Activated T-cell treated with anti-CD3 and anti-CD28 coated beads, Interleukin-2, amount 50 U/mL, for 72 hours (primary cell): ENCODE measurements at places on chromosomes 7 and 10. TPM values are rescaled to one million over a fixed set of nuclear protein-coding genes. Genes with fewer than 3 reads are reported as not detected.
A peak's percentile ranks its signal among the peaks of the same experiment; 100 is the strongest.

DNA sequence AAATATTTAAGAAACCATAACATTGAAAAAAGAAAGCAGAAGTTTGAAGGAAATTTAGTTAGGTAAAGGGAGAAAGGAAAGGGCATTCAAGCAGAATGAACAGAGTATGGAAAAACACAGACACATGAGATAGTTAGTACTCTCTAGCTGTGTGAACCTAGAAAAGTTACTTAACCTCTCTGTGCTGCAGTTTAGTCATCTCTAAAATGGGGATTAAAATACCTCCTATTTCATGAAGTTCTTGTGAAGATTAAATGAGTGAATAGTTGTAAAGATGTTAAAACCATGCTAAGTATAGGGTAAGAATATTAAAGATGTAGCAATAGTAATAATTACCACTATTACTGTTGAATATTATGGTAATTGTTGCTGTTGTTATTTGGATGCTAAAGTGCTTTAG is 269.6 kb downstream of the SLC25A13 start:
- DNase-seq = no peak

GRCh38 chr7:1946025-1946772 is 276.1 kb downstream of the ELFN1 start:
- no peak for DNase-seq

- no peak for DNase-seq
Observed at GRCh38 chr7:3193379-3194120, 107.5 kb upstream of the SDK1 start.

- DNase-seq = no peak
Observed at GRCh38 chr10:98673171-98673782, 226.5 kb upstream of the HPS1 start.

DNA sequence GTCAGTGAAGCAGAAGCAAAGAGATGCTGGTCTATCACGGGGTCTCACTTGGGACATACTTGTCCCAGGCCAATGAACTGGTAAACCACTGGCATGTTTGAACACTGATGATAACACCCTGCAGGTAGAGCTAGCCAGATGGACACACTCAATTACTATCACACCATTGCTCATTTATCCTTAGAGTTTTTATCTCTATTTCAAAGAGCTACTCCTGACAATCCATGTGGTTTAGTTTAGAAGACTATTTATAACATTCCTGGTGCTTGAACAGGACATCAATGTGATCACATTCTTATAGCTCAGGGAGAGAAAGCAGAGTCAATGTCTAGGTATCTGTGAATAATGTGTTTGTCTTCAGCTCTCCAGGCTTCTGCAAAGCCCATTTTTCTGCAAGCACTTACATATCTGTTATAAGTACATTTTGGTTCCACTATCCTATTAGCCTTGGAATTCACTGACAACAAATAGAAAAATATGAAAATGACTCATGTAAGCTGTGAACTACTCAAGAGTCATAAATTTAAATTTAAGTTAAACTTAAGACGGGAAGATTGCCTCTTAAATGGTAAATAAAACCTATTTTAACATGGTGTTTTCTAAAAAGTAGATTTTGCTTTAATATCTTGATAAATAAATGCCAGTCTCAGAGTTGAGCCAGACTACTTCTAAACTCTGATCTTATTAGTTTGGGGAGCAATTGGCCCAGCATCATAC is 106.7 kb upstream of the MBL2 start:
- no peak for DNase-seq

- DNase-seq = no peak
Observed at GRCh38 chr10:78843495-78843894, 225.3 kb upstream of the ZMIZ1 start.

GRCh38 chr10:86836044-86836443 is 79.6 kb downstream of the BMPR1A start:
- DNase-seq = no peak

DNA sequence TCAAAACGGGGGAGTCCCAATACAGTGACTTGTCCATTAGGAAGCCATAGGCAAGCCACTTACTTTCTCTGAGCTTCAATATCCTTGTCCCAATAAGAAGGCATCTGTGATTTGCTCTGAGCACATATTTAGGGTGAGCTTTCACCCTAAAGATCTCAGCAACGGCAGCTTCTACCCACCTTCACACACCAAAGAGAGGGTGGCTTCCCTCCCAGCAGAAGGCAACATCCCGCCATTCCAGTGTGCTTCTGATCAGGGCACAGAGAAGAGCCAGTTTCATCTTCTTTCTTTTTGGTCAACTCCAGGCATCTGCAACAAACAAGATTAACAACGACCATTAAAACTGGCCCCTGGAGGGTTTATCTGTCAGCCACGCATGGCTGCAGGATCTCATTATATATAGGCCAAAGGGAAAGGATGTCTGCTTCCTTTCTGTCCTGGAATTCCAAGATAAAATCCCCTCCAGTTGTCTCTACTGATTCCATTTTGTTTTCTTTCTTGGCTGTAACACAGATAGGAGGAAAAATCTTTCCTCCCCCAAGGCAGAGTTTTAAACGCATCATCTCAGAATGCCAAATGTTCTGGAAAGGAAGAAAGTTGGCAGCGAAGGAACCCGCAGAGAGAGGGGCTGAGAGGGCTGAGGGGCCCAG is 491 bp upstream of the SH2D4B start:
- DNase-seq = no peak

GRCh38 chr7:142523821-142524460 is 225.3 kb upstream of the PRSS1 start:
- no peak for DNase-seq

DNA sequence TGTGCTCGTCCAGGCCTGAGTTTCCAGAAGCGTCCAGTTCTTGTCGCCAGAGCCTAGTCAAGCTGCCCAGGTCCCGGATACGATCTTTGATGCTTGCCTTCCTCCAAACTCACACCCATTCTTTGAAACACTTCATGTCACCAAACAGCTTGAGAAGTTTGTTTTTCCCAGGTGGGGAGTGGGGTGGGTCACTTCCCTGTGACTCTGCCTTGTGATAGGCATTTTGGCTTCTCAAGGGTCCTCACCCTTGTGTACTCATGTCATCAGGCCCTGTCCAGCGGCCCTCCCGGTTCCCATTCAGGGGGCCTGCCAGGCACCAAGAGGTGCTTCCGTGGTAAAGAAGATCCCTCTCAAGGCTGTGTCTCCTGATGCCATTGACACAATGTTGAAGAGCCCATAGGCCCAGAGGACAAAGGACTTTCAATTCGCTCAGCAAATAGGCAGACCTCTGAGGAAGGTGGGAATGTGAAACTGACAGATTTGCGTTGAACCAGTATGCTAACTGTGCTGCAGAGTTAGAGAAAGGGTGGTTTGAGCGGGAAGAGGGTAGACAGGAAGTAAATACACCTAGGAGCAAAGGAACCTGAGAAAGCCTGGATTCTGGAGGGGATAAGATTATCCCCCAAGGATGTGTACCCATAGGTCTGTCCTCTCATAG is 24.7 kb upstream of the SFTPA1 start:
- no peak for DNase-seq

- DNase-seq = no peak
Observed at GRCh38 chr7:29839302-29839701, 33.0 kb downstream of the WIPF3 start.

- no peak for DNase-seq
Observed at GRCh38 chr7:139798892-139799291, 21.1 kb upstream of the HIPK2 start.

GRCh38 chr7:105426606-105427146 is 38.0 kb upstream of the SRPK2 start:
- peak; percentile 23 for DNase-seq

GRCh38 chr7:111012799-111013675 is 77.9 kb upstream of the LRRN3 start:
- peak; percentile 54 for DNase-seq

DNA sequence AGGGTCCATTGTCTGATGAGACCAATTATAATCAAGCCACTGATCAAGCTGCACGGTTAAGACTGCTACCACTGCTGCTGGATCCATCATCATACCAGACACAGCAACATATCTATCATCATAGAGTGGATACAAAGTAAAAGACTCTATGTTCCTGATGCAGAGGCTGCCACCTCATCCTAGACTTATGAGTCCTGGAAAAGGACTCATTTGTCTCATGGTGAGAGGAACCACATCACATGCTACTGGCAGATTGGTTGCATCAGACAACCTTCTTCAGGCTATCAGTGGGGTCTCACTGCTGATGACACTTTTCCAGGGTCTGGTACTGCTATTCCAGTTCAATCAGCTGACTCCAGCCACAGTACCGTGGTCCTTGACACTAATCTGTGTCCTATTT is 79.0 kb downstream of the ABI1 start:
- DNase-seq = peak; percentile 39

DNA sequence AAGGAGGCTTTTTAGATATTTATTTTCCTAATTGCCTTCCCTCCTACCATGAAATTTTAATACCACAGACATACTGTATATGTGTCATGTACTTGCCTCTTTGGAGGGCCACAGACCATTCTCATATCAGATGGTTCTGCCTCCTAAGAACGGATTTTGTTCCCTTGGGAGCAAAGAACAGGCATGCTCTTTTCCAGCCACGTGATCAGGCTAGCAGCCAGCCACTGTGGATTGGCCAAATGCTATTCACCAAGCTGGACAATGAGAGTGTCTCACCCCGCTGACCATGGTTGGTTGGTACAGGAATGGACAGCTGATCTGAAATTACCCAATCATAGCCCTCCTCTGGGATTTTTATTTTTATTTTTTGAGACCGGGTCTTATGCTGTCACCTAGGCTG is 21.5 kb upstream of the CRHR2 start:
- DNase-seq = no peak

DNA sequence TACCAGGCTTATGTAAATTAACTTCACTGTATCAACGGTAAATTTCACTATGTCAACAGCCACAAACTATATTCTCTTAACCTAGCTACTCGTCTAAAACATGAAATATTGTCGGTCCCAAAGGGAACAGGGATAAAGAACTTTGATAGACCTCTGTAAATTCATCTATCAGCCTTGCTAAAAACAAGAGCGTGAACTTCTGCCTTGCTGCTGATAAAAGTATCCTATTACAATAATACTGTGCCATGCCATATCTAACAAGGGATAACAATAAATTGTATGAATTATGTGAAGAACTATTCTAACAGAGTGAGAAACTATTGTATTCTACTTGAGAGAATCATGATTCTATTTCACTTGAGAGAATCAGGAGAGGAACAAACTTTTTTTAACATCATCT is 117.2 kb downstream of the CNOT4 start:
- DNase-seq = no peak

Gene IFIT1B
- not detected for total RNA-seq

Gene CRHR2
- total RNA-seq = not detected

Gene CHAT
- total RNA-seq = 0.14 TPM

Gene NACAD
- total RNA-seq = 0.36 TPM

Gene CPN1
- not detected for total RNA-seq

Gene SH2B2
- total RNA-seq = 6.8 TPM

Gene SLC26A5
- total RNA-seq = not detected

Gene LRRC61
- total RNA-seq = 37.3 TPM

Gene GPR146
- 2.7 TPM for total RNA-seq

Gene KCP
- not detected for total RNA-seq

Gene FAM25G
- not detected for total RNA-seq
